NCI-H345 (cell line): ENCODE measurements at places on chromosomes 7 and 10.

DNA sequence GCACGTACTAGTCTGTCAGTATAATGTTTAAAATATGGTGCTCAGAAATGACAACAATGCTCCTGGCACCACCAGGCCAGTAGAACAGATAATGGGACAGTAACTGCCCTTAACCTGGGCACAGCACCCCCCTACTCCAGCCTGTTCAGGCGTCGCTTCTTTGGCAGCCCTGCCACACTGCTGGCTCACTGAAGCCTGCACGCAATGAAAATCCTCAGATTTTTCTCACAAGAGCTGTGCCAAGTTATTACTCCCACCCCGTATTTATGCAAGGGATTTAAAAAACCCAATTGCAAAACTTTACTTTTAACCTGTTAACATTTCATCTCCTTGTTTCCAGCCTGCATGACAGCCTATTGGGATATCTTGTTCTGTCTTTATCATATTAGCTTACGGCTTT lies 56.6 kb upstream of the LAMB1 start:
- no peak for DNase-seq

DNA sequence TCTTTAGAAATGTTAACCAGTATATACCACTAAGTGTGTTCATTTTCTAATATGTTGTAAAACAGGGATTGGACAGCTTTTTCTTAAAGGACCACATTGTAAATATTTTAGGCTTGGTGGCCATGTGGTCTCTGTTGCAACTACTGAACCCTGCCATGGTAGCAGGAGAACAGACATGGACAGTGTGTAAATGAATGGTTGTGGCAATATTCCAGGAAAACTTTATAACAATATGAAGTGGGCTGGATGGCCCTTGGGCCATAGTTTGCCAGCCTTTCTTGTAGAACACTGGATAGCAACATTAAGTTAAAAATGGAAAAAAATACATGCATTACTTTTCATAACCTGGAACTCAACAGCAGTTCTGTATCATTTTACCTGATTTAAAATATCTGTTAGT lies 61.0 kb downstream of the SND1 start:
- DNase-seq: no peak

DNA sequence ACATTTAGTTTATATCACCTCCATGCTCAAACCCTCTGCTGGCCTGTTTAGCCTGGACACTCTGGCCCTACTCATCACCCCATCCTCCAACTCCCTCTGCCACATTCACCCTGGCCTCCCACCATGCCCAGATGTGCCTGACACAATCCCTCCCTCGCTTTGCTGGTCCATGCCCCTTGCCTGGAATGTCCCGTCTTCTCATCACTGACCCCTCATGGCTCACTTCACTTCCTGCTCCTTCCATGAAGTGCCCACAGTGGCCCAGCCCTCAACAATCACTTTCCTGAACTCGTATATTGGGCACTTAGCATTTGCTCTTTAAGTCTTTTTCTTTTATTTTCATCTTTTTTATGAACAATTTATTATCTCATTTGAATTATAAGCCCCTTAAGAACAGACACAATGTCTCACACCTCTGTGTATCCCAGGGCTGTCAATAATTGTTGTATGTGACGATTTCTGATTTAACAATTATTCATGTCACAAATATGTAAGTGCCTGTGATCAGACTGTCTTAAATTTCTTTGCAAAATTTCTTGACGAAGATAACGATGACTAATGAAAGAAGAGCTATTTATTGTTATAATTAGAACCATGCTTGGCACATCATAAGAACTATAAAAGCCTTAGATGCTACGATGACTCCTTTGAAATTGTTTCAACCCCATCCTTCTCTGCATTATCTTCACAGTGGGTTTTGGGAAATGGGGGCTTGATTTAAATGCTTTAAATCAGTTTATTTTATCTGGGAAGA lies 209.9 kb upstream of the YAE1 start:
- no peak for DNase-seq

DNA sequence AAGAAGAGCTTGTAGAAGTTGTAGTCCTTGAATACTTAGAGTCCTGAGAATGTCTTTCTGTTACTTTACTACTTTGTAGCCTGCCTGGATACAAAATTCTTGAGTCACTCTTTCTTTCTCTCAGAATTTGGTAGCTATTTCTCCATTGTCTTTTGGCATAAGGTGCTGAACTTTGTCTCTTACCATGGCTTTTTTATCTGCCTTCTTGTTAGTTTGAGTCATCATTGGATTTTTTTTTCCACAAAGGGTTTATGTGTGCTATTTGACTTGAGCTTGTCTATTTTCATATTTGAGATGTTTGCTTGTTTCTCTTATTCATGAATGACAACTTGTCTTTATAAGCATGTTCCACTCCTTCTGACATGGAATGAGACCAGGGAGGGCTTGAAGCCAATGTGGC lies 74.5 kb upstream of the EXOC6 start:
- DNase-seq: no peak

DNA sequence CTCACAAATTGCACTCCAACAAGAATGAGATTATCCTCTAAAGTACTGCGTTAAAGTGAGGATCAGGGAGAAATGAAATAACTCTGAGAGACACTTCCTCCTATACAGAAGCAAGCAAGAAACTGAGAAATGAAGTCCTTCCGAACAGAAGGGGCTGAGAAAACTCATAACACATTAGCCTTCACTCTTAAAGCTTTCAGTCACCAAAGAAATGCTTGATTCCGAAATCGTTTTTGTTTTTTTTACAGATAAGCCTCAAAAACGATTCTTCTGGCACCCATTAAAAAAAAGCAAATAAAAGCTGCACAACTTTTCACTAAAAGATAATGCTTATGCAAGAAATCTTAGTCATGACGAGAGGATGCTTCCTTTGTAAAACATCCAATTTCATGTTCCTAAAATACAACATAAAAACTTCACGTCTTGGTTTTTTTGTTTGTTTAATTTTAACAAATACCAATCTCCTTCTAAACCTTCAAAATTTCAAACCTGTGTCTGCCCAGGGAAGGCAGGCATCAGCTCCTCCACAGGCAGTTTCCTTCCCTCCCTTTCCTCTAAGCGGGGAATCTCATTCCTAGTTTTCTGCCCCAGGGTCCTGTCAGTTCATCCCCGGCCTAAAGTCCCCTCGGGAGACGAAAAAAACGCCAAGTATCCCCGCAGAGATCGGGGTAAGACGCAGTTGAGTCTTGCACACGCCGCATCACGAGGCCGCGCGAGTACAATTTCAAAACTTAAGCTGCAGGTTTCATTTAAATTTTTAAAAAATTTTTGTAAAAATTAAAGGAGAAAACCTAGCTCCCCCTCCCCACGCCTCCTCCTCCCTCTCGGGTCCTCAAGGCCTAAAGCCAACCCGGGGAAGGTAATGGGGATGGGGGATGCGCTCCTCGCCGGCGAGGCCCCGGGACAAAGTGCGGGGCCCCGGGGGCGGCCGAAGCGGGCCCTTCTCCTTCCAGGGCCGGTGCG lies 1.1 kb downstream of the BAZ1B start:
- no peak for DNase-seq

GRCh38 chr7:148116195-148116594 lies 474.4 kb upstream of the C7orf33 start:
- no peak for DNase-seq

DNA sequence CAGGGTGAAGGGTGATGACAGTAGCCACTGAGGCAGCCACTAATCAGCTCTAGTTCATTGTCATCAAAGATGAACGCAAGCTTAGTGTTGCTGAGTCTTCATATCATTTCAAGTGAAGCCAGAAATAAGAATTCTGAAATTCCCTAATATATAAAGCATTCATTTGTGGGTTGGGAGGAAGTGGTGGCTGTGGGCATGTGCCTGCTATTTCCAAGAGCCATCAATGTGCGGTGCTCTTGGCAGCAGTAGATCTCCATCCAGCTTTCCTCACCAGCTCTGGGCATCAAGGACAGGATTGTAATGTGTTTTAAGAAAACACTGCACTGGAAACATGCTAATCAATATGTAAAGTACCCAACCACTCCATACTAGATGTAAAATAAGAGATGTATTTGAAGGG lies 202.5 kb upstream of the AHR start:
- no peak for DNase-seq

DNA sequence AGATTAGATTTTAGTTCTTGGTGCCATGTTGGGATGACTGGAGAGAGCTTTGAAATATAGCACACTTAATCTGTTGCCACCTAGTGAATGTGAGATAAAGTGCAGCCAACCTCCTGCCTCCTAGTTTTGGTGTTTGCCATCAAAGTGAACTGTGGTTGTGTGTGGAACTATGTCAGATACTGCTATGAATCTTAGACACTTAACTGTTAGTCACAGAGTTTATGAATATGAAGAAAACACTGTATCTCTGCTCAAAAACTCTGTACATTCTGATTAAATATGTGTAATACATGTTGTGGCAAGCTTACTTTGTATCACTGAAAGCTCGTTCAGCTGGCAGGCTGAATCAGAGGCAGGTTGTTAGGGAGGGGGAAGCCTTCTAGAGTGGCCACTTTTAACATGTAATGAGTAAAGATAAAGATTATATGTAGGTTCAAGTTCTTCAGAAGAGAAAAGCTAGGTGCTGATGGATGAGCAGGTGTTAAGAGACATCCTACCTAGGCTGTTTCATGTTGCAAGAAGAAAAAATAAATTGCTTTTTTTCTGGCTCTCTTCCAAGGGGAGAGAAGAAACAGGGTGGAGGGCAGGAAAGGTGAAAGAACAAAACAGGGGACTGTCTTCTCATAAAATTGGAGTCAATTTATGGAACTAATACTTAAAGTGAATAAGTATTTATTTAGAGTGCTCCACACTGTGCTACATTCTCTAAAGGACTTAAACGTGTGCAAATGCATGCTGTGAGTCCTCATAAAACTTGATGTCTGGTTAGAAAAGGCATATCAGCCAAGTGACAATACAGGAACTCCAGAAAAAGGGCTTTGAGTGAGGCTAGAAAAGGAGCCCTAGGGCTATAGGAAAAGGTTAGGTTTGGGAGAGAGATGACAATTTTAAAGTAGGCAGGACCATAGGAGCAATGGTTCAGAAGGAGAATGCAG lies 14.1 kb upstream of the LAMB1 start:
- DNase-seq: peak; percentile 70

DNA sequence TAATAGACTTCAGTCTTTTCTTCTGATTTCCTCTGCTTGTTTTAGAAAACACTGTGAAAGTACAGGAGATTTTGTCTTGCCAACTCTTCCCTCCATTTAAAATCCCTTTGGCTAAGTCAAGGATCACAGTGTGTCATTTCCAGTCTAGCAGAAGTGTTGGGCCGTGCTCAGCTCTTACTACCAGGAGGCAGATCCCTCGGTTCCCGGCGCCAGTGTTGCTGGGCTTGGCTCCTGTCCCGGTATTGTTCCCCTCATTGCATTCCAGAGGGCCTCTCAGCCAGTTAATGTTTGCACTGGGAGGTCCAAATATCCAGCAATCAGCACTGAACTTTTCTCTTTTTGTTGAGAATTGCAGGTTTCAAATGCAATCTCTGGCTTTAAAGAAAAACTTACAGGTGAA lies 612.1 kb upstream of the MGMT start:
- DNase-seq: peak; percentile 83

DNA sequence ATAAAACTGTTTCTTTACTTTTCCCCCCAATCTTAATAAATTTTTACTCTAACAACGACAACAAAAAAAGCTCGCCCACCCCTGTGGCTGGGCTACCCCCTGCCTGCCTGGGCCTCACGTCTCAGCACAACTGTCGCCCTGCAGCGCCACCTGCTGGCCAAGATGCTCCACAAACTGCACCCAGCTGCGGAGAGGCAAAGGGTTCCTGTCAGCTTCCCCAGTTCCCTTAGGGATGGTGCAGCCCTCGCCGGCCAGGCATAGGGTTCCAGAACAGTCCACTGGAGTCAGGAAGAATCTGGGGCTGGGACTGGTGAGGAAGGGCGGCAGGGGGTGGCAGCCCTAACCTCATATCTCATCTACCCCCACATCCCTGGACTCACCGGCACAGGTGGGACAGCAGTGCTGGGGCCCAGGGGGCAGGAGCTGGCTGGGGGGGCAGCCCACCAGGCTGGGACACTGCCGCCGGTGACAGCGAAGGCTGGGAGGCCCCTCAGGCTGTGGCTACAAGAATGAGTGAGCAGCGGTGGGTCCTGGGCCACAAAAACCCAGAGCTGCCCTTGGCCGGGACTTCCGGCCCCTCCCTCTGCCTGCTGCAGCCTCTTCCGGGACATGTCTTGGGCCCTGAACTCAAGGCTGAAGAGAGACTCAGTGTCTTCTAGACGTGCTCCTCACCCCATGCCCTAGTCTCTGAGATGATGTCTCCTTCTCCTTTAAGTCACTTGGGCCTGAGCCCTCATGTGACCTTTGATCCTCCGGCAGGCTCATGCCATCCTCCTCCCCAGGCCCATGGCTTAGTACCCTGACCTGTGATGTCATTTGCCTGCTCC lies 21.2 kb downstream of the ATP6V1F start:
- DNase-seq: peak; percentile 75

GRCh38 chr7:71229699-71230098 lies 97.8 kb downstream of the GALNT17 start:
- DNase-seq: no peak

GRCh38 chr7:139034855-139035585 lies 822 bp downstream of the ZC3HAV1L start:
- DNase-seq: peak; percentile 11

- DNase-seq: no peak
Measured at GRCh38 chr7:134293002-134293740, 23.6 kb downstream of the SLC35B4 start.

DNA sequence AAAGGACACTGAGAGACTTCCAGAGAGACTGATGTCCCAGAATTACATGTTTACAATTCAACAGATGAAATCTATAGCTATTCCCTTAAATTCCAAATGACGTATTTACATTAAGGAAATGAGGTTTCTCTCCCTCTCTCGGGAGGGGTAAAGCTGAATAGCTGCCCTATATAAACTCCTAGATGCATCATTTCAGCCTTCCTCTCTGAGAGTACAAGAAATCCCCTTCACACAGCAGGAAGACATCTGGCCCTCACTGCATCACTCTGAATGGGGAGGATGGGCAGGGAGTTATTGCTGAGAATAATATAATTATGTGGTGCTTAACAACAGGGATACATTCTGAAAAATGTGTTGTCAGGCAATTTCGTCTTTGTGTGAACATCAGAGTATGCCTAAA lies 11.0 kb downstream of the POT1 start:
- DNase-seq: no peak

- DNase-seq: no peak
Measured at GRCh38 chr10:70774810-70775678, 10.1 kb downstream of the TBATA start.

DNA sequence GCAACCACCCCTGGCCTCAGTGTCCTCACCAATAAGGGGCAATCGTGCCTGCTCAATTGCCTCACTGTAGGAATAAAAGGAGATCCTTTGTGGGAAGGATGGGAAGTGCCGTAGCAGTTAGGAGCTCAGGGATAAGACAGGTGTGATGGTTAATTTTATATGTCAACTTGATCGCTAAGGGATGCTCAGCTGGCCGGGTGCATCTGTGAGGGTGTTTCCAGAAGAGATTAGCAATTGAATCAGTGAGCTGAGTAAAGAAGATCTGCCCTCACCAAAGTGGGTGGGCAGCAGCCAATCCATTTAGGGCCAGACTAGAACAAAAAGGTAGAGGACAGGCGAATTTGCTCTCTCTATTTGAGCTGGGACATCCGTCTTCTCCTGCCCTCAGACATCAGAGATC lies 46.3 kb downstream of the BUB3 start:
- no peak for DNase-seq
